ENCODE measurements at places on chromosomes 6 and 20. TPM values are rescaled to one million over a fixed set of nuclear protein-coding genes. Genes with fewer than 3 reads are reported as not detected.

The TTK gene
- total RNA-seq: not detected

DNA sequence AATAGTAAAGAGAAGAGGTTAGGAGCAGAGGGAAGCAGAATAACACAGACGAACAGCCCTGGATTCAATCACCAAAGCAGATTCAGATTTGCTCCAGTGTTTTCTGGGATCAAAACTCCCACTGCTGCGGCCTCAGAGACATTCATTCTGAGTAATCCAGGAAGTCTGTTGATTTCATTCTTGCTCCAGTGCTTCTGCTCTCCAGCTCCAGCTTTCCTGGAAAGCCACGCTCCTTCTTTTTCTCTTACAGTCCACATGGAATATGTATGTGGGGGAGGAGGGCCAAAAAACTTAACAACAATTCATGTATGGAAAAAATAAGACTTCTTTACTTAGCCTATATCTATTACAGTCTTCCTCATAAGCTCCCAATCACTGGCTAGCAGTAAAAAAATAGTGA is 26.4 kb upstream of the UST start:
- no peak for DNase-seq

DNA sequence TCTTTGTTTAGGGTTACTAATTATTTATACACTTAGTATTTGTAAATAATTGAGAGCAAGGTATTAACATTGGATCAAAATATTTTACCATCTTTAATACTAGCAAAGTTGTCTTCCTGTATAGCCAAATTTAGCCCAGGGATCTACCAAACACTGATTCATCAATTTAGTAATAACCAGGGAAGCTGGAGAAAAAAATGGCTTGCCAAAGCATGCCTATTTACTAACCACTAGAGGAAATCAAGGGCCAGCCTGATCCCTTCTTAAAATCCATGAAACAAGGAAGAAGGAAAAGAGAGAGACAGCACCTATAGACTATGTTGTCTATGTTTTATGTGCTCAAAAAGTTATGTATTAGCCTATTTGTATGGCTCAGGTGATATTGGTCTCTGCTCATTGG is 450.3 kb upstream of the GJE1 start:
- no peak for DNase-seq

The FOXF2 gene
- total RNA-seq: 5.2 TPM

Data from ascending aorta (tissue), 2 donors.